ENCODE measurements at places on chromosomes 2 and 18. TPM values are rescaled to one million over a fixed set of nuclear protein-coding genes. Genes with fewer than 3 reads are reported as not detected.
A peak's percentile ranks its signal among the peaks of the same experiment; 100 is the strongest.

- H3K36me3 ChIP-seq: no peaks in the 10 kb centered on the region
- H3K27me3 ChIP-seq: peaks cover 4% of the 10 kb centered on the region
- no peak within 1 kb of the TSS for H3K27ac ChIP-seq
- H3K4me1 ChIP-seq: peaks cover 35% of the 10 kb centered on the region
- H3K4me3 ChIP-seq: peak within 1 kb of the TSS; percentile 61
- no peak for DNase-seq
These were observed at the start of gene LBX2 for GRCh38 chr2:74499267-74499939. Gene LBX2 (minus strand): TSS chr2:74499603. CDS start chr2:74499537, 66 bp downstream.

DNA sequence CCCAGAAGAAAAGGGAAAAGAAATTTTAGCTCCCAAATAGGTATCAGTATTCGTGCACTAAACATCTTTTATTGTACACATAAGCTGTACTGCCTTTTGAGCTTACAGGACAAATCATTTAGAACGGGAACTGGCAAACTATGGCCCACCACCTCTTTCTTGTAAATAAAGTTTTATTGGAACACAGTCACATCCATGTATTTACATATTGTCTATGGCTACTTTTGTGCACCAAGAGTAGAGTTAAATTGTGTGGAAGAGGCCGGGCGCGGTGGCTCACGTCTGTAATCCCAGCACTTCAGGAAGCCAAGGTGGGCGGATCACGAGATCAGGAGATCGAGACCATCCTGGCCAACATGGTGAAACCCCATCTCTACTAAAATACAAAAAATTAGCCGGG is 5.7 kb downstream of the TM4SF20 start:
- no peaks in the 10 kb centered on the region for H3K4me1 ChIP-seq
- DNase-seq: no peak
- H3K27ac ChIP-seq: no peak overlapping the region
- no peak overlapping the region for H3K4me3 ChIP-seq

Gene SLC4A3
- total RNA-seq: 0.34 TPM

DNA sequence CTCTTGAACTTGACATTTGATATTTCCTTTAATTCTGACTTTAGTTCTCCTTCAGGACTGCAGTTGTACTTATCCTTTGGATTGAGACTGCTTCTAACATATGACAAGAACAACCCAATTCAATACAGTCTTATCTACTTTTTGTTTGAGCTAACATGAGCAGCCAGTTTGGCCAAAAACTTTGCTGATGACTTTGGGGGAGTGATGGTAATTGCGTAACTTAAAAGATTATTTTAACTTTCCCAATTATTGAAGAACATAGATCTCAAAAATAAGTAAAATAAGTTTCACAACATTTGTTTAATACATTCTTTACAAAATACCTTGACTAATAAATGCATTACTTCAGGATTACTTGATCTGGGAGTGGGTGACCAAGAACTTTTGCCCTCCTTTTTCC is 1311.1 kb upstream of the NRXN1 start:
- H3K4me3 ChIP-seq: no peak overlapping the region
- no peak overlapping the region for H3K27ac ChIP-seq
- DNase-seq: no peak
- H3K36me3 ChIP-seq: no peaks in the 10 kb centered on the region
- no peaks in the 10 kb centered on the region for H3K4me1 ChIP-seq

GRCh38 chr18:54983041-54983686 is 23.9 kb upstream of the CCDC68 start:
- H3K4me3 ChIP-seq: no peak overlapping the region
- H3K27ac ChIP-seq: no peak overlapping the region
- no peak for DNase-seq
- no peaks in the 10 kb centered on the region for H3K36me3 ChIP-seq
- H3K27me3 ChIP-seq: no peaks in the 10 kb centered on the region

DNA sequence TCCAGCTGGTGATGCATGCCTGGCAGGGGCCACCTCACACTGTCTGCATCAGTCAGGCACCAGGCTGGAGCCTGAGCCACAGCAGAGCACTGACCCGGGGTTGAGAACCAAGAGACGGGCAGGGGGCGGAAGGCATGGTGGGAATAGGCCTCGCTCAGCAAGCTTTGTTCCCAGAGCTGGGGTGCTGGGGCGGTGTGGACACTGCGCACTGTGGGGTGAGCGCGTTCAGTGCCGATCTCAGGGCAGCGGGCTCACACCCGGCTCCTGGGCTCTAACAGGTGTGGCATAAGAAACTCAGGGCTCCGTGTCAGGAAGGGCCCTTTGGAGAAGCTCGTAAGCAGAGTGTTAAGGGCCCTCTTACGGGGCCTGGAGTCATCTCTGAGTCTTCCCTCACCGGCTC is 15.7 kb downstream of the SH3RF3 start:
- H3K36me3 ChIP-seq: no peaks in the 10 kb centered on the region
- DNase-seq: no peak

DNA sequence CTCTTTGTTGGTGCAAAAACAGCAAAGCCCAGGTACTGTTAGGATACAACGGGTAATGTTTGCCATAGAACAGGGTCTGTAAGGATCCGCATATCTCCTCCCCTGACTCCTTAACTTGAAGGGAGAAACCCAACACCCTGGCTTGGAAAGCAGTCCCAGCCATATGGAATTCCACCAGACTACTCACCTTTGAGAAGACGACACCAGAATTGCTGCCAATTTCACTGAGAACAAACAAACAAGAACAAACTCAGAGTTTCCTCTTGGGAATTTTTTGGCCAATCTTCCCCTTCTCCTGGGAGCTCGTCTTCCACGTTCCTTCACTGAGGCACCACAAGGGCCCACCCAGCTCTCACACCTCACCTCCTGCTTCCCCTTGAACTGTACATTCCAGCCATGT is 29.2 kb downstream of the CAPN14 start:
- no peaks in the 10 kb centered on the region for H3K4me1 ChIP-seq
- H3K36me3 ChIP-seq: no peaks in the 10 kb centered on the region
- no peak overlapping the region for H3K4me3 ChIP-seq
- no peaks in the 10 kb centered on the region for H3K27me3 ChIP-seq
- DNase-seq: peak; percentile 2

DNA sequence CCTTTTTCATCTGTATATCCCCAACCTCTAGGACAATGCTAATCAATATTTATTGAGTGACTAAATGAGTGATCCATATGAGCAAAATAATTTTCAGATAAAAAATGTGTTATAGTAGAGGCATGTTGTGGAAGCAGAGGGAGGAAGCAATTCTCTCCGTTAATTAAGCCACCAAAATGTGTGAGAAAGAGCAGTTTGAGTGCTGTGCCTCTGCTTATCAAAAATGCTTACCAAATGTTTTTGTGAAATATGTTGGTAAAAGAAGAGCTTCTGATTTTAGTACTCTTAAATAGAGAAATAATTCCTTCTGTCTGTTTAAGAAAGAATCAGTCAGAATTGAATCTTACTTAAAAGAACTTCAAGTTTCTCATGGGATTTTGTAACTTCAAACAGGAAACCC is 90.3 kb downstream of the DTNA start:
- no peaks in the 10 kb centered on the region for H3K36me3 ChIP-seq
- DNase-seq: no peak
- no peaks in the 10 kb centered on the region for H3K4me1 ChIP-seq

- no peaks in the 10 kb centered on the region for H3K27me3 ChIP-seq
- peaks cover 16% of the 10 kb centered on the region for H3K4me1 ChIP-seq
- no peaks in the 10 kb centered on the region for H3K36me3 ChIP-seq
- H3K4me3 ChIP-seq: no peak overlapping the region
- no peak for DNase-seq
- H3K27ac ChIP-seq: no peak overlapping the region
These were observed 422.9 kb upstream of the TRIB2 start for GRCh38 chr2:12293874-12294273.
